ENCODE measurements at places on chromosomes 1 and 21.

GRCh38 chr1:146049436-146049835 lies 27.9 kb upstream of the HJV start:
- no peak for DNase-seq

- DNase-seq = no peak
These were observed 17.3 kb upstream of the SELENON start for GRCh38 chr1:25782608-25783201.

- DNase-seq = no peak
These were observed 6.9 kb downstream of the CAMK1G start for GRCh38 chr1:209590405-209590804.

DNA sequence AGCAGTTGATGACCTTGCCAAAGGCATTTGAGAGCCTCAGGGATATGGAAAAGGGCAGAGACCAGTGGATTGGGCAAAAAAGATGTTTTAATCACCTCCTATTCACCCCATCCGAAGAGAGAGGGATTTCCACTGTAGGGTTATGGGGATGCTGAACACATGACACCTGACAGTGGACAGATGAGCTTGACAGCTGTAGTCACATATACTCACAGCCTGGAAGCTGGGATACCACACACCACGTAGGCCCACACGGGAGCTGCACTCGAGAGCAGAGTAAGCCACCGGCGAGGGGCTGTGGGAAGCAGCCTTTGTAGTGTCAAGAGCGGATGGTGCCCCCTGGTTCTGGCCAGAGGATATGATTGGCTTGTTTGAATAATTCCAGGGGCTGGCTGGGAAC lies 20.0 kb downstream of the ZBTB40 start:
- DNase-seq = no peak
